ENCODE measurements at places on chromosomes 12 and 14.

GRCh38 chr12:31362115-31362758 lies 36.3 kb upstream of the SINHCAF start:
- DNase-seq = no peak

- DNase-seq = no peak
These were observed 1036.6 kb downstream of the TRHDE start for GRCh38 chr12:73308747-73309146.

DNA sequence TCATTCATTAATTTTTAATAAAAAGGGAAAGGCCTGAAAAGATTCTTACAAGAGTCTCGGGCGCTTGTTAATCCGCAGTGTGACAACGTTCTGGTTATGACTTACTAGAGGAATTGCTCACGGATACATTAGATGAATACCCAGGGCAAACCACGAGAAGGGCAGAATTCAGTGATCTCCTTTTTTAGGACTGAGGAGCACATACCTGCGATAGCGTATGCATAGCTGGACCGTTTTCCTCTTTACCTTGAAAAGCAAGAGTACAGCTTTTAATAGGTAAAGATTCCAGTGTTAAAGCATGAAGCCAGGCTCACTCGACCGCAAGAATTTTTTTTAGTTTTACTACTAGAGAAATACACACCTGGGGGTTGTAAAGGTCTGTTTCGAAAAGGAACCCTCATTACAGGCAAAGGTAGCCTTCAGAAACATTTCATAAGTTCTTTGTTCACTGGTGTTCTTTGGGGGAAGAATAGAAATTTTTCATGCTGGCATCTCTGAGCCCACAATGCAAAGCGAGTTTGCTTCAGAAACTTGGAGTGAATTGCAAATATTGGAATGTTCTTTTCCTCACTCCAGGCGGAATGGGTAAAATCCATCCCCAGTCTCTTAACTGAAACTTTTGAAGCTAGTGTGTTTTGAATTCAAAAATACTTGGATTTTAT lies 953 bp downstream of the MAPK1IP1L start:
- DNase-seq = no peak

DNA sequence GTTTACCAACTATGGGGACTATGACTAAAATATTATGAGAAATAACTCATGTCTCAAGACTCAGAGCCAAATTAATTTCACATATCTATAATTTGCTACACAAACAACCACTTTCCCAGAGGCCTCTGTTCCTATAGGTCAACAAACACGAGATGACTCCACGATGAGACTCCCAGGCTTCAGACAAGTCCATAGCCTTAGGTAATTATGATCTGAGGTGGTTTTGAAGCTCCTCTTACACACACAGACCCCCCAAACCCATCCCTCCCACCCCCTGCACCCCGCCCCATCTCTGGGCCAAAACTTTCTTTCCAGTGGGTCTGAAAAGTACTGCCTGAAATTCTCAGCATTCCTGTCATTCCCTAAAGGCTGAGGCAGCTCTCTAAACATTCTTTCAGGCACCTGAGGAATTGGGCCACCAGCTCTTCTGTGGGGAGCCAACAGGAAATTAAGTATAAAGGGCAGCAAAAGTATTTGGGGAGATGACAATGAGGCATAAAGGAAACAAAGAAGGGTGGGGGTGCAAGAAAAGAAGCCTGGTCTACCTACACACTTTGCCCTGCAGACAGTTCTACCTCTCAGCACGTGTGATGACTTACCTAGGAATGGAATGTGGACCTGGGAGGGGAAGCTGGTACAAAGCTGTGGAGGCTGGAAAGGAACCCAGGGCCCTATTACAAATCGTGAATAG lies 143.6 kb downstream of the PAWR start:
- DNase-seq = no peak

DNA sequence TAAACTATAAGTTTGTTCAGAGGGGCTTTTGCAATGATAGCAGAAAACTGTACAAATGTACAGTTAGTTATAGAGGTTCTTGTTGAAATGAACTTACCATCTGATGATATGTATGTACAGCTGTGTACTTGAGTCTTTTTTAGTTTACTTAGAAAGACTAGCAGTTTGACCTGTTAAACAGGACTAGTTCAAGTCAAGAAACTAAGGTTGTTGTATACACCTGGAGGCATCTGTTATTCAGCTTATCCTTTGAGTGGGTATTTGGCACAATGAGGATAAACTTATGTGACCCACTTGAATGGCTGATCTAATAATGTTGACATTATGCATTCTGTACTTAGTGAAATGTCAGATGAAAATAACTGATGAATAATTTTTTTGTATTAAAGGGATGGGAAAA lies 13.4 kb downstream of the MTERF2 start:
- no peak for DNase-seq

- no peak for DNase-seq
These were observed 24.9 kb downstream of the RMST start for GRCh38 chr12:97487470-97487869.

DNA sequence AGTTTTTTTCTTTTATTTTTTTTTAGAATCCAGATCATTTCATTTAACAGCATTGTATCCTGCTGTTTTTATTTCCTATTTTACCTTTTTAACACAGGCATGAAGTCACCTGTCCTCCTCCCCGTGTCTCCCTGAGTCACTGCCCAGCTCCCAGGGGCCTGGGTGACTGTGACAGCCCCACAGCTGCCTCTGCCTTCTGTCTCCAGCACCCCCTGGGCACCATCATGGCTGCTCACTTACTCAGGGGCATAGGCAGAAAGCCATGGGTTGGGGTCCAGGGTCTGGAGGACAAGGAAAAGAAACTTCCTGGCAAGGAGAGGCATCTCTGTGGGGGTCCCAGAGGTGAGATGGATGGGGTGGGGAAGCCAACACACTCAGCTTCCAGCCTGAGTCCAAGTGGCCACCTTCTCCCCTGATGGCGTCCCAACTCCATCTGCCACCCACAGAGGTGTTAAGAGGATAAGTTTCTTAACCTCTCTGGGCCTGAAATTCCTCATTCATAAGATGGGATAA lies 25.3 kb downstream of the TMEM63C start:
- no peak for DNase-seq

GRCh38 chr12:26428420-26428819 lies 233.0 kb downstream of the SSPN start:
- DNase-seq = no peak

DNA sequence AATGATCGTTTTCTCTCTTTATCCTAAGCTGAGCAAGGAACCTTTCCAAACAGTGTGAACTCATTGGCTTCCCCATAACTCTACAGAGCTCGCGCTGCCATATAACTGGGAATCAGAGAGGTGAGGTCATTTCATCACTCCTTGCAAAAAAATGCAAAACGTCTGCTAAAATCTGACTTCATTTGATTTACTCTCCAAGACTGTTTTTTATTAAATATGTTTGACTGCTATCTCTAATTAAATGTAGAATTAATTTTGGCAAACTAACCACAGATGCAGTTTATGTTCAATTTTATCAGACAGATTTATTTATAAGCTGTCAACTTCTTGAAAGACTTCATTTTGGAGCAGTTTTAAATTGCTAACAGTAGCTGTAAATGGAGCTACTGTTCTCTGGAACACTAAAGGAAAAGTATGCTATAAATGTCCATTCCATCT lies 131.6 kb upstream of the SOX5 start:
- DNase-seq = no peak

DNA sequence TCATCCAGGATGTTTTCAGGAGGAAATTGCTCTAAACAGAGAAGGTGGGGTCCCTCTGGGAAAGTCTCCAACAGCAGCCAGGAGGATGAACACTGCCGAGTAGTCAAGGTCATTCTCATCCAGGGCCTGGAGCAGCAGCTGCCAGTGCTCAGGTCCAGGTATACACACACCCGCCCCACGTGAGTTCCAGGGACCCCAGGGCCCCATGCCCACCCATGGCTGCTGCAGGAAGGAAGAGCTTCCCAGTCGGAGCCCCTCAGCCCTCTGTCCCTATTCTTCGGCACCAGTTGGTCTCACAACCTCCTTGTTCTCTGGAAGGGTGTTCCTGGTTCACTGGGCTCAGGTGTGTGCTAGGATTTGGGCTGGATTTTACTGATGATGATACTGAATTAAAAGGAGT lies 72.7 kb downstream of the ACTN1 start:
- DNase-seq = no peak

GRCh38 chr12:112001576-112001975 lies 11.4 kb downstream of the TMEM116 start:
- DNase-seq = no peak

- DNase-seq = no peak
These were observed 424.4 kb upstream of the LMO3 start for GRCh38 chr12:17030338-17030737.

DNA sequence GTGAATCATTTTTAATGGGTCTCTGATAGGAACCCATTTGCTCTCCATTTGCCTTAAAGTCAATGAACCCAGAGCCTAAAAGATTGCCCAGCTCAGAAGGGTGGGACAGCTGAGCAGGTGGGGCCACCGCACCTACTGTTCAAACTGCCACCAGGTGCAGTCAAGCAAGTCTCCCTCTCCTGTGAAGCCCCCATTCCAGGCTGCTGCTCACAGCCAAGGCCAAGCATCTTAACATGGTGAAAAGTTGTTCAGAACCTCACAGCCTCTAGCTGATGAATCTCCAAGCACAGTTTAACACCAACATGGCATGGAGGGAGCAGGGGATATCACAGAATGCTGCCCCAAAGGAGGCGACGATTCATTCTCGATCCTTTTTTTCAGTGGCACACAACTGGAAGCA lies 29.5 kb downstream of the ANO2 start:
- DNase-seq = no peak

- DNase-seq = no peak
These were observed 132.6 kb downstream of the ITPR2 start for GRCh38 chr12:26700430-26700829.

DNA sequence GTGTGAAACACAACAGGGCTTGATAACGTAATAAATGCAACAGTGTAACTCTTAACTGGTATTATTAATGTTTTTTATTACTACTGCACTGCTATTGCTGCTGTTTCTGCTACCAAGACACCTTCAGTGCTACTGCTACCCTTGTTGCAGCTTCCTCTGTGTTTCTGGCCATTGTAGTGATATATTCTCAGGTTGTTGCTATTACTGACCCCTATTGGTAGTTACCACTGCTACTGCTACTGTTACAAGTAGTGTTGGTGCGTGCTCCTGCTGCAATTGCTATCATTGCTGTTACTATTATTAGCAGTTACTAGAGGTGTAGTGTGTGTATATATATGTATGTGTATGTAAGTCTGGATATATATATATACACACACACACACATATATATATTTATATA lies 87.2 kb upstream of the PTPRB start:
- DNase-seq = no peak

GRCh38 chr12:1864456-1864855 lies 44.1 kb downstream of the LRTM2 start:
- no peak for DNase-seq

DNA sequence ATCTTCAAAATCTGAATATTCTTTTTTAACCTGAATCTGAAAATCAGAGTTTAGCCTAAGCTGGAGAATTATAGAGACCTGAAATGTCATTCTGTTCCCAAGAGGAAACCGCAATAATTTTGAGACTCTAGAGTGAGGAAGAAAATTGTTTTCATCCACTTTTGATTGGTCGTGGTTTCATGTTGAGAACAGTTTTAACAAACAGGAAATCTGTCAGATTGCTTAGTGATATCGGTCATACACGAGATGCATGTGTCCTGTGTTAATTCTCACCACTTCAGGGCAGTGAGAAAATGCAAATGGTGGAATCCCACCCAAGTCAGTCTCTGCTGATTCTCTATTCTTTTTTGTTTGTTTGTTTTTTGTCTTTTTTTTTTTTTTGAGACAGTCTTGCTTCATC lies 1498.5 kb upstream of the TMEM132C start:
- DNase-seq = no peak

- DNase-seq = no peak
These were observed 20.4 kb downstream of the CLMN start for GRCh38 chr14:95299271-95299670.

GRCh38 chr12:50618864-50619609 lies 114.3 kb downstream of the DIP2B start:
- DNase-seq = no peak

GRCh38 chr12:19129486-19130223 lies at the start of gene PLEKHA5:
PLEKHA5 (plus strand) TSS chr12:19129733; CDS start chr12:19129800, 67 bp downstream.
- DNase-seq = peak; percentile 28

GRCh38 chr14:32473464-32473855 lies 144.4 kb downstream of the AKAP6 start:
- DNase-seq = no peak

- DNase-seq = no peak
These were observed 191.0 kb downstream of the FBXL14 start for GRCh38 chr12:1403417-1403816.

GRCh38 chr14:34792598-34792997 lies 78.2 kb upstream of the CFL2 start:
- no peak for DNase-seq

DNA sequence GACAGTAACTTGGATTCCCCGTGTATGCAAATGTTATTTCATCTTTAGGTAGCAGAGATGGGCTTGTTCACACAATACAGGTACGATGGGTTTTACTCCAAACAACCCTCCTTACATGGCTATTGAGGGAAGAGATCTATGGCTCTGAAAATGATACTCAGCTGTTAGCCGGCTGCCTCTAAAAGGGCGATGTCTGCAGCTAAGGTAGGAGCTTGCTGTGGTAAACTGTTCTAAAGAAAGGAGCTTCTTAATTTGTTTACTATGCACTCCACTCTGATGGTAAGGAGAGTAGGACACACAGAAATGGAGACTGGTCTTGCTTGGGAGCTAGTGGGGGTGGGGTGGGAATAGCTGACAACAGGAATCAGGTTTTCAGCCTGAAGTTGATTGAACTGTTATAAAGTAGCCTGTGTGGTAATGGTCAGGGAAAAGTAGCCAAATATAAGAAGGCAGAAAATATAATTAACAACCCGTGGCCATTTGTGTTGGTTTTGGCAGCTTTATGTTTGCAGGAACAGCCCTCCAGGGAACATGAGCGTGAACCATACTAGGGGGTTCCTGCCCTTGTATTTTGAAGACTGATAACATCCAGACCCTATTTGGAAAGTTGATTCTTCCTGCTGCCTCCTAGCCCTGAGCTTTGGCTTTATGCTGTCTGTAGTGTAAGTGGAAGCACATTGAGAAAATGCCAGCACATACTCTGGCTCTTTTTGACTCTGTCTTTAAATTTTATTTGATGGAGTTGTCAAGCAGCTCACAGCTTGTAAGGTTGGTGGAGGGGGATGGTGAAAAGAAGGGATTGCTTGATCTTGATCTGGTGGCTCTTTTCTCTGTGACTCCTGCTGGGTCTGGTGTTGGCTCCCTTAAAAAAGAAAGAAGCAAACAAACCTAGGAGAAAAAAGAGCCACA lies 929.8 kb downstream of the DIO2 start:
- no peak for DNase-seq

GRCh38 chr12:116065606-116066005 lies 211.9 kb downstream of the MED13L start:
- DNase-seq = no peak

DNA sequence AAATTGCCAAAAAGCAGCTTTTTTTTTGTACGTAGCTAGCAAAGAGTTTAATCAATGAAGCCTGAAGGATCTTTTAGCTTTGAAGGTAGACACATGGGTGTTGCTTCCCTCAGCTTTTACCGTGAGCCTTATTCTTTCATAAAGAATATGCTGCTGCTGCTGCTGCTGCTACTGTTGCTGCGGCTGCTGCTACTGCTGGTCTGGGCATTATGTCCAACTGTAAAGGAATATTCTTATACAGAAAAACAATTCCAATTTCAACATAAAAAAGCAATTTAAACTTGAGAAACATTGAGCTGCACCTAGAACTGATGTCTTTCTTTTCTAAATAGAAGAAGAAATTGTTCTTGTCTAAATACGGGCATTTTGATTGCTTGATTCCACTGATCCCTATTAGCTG lies 38.9 kb upstream of the PPP1R12A start:
- DNase-seq = no peak

Data from stimulated activated CD8-positive, alpha-beta memory T cell treated with anti-CD3 and anti-CD28 coated beads, Interleukin-15, amount 100 ng/mL, for 48 hours (primary cell).